ENCODE measurements at places on chromosomes 7 and 10.

DNA sequence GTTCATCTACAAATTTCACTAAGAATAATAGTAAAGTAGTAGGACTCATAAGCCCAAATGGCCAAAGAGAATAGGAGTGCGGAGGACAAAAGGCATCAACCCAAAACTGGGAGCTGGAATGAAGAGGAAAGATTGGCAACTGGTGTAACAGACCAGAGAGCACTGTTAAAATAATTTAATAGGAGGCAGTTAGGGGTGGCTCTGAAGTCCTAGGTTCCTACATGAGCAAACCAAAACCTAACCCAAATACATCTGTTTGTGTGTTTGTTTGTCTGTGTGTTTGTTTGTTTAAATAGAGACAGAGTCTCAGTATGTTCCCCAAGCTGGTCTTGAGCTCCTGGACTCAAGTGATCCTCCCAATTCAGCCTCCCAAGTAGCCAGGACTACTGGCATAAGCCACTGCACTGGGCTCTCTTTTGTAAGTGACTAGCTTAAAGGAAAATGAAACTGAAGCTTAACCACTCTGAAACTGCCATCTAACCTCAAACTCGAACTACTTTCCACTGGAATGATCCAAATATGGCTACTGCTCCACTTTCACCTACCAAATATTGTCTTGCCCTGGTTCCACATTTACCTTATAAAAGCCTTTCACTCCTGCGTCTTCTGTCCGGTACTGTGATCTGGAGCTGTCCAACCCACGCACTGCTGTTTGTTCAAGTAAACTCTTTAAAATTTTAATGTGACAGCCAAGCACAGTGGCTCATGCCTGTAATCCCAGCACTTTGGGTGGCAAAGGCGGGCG, 94.9 kb downstream of the AKR1D1 start:
- no peak for DNase-seq

- DNase-seq, result peak; percentile 53
Measured at GRCh38 chr7:131040467-131040932, 287.2 kb upstream of the MKLN1 start.

DNA sequence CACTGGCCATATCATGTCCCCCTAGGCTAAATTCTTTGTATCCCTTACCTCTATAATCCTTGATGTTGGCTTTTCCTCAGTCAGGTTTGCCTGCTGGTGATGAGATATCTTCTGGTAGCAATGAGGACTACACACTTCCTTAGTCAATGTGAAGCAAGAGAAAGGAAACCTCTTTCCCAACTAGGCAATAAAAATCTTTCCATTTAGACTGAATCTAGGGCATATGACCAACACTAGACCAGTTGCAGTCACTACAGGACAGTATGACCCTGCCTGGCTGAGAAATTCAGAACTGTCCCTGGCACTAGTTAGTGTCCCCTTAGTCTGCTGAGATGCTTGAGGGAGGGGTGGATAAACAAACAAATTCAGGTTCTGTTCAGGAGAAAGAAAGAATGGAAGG, 142.6 kb downstream of the RNLS start:
- no peak for DNase-seq

- peak; percentile 81 for DNase-seq
Measured at GRCh38 chr7:64902806-64903721, at the start of gene ZNF273. Gene ZNF273 (plus strand): TSS chr7:64903273. CDS start chr7:64903318, 45 bp downstream.

DNA sequence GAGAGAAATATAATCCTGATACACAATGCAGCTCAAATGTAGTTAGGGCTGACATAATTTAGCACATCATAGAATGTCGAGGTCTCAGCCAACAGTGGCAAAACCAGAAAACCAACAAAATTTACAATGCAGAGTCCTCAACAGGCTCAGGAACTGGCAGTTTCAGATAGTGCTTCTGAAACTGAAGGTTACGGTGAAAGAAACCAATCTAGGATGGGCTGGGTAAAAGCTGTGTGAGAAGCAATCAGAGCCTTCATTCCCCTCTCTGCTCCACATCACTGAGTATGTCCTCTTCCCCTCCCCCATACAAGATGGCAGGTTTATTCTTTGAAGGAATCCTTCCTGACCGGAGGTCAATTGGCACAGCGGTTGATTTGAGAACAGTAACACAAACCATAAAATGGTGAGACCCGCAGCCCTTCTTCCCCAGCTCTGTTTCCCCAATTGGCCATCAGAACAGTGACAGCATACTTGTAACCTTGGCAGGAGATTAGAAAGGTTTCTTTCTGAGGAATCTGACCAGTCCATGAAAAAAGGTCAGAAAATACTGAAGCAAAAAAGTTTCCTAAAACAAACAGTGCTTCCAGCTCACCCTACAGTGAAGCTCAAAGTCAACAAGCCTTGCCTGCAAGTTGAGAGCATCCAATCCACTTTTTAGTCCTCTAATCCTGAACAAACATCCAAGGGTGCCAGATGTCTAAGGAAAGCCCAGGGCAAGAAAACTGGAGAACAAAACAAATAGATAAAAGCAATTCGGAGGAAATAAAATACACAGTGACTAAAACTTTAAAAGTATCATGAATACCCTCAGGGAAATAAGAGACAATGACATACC, 53.9 kb upstream of the IL6 start:
- no peak for DNase-seq

- DNase-seq, result no peak
Measured at GRCh38 chr7:25864943-25865751, 286.9 kb upstream of the NFE2L3 start.

DNA sequence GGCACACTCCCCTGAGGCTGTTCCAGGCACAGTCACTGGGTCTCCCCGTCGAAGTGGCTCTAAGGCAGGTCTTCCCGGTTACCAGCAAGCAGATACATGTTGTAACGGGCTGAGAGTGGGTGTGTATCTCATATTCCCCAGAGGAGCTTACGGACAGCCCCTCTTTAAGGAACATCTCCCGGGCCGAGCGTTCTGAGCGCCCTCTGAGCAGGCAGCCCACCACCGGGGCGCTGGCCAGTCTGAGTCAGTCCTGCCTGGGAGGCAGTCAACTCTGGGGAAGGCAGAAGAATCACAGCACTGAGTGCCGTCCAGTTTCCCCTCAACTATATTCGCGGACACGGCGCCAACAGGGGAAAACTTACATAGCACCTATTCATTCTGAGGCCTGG, 117.4 kb downstream of the LHPP start:
- DNase-seq, result no peak

- DNase-seq, result no peak
Measured at GRCh38 chr7:139774376-139774775, 3.4 kb downstream of the HIPK2 start.

- DNase-seq, result no peak
Measured at GRCh38 chr10:94549221-94549620, 3.6 kb downstream of the HELLS start.

DNA sequence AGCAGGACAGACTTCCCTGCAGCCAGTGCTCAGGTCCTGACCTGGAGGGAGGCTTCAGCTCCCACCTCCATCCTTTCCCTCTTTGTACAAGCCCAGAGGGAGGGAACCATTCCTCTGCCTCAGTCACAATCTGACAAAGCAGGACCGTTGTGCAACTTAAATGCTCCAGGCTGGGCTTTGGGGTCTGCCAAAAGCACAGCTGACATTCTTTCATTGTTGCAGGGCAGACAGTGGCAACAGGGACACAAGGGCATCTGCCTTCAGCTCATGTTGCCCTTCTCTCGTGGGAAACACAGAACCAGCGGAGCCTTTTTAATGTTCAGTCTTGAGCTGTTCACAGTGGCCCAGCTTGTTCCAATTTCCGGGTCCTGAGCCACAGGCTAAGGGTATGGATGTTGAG, 155.7 kb upstream of the TNS3 start:
- DNase-seq, result no peak

- DNase-seq, result no peak
Measured at GRCh38 chr10:42963312-42963711, 113.6 kb upstream of the RET start.

GRCh38 chr10:112082120-112082519, 101.4 kb downstream of the GPAM start:
- DNase-seq, result no peak

DNA sequence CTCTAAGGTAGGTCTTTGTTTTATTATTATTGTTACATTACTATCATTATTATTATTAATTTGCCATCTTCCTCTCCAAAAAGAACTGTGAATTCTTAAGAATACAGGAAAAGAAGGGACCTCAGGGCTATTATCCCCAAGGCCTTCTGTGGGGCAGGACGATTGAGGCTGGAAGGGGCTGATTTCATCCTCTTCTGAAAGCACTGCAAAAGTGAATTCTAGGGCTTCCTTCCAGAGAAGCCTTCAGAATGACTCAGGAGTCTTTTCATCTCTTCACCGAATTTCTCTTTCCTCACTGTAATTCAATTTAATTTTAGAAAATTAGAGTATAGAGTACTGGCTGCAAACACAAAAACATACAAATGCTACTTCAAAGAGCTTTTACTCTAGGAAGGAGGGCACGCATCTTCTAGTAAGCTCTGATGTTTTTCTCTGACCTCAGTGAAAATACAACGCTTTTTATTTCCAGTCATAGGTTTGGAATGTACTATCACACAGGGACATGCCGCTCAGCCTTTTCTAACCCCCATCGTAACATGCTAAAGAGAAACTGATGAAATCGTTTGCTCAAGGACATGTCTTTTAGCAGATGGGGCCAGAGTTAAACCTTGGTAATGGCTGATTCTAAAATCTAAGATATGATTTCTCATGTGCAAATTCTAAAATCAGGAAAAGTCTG, 280.2 kb upstream of the PITRM1 start:
- no peak for DNase-seq

DNA sequence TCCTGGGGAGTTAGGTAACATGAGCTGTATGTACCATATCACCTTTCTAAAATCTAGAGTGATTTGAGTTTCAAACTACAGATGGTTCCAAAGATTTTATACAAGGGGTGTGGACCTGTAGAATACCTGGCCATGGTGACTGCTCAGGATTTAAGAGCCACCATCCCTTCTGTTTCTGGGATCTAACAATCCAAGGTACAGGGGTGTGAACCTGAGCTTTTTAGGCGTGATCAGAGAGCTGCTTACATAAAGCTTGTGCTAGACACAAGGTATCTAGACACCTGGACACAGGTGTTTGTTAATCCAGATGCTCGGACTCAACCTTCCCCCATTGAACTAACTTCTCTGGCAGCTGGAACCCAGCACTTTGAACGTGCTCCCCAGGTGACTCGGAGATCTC, 516.4 kb downstream of the RPS24 start:
- DNase-seq, result no peak

GRCh38 chr10:92068900-92069299, 145.3 kb downstream of the BTAF1 start:
- no peak for DNase-seq

- DNase-seq, result no peak
Measured at GRCh38 chr10:93143281-93143680, 69.6 kb downstream of the CYP26A1 start.

DNA sequence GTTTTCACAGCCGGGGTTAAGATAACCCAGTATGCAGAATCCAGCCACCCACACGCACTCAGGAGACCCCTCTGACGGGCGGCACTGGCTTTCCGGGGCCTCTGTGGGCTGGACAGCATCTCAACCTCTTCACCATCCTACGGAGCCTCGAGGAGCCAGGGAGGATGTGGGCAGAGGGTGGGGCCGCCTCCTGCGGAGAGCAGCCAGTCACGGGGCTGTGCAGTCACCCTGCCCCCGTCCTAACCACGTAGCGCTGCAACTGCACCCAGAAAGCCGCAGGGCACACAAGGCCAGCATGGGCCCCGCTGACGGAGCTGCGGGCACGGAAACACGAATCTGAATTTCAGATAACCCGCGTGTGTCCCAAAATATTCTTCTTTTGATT, 270.3 kb downstream of the ELFN1 start:
- DNase-seq, result peak; percentile 78

GRCh38 chr10:46310143-46310514, 23.3 kb downstream of the ANTXRL start:
- no peak for DNase-seq

DNA sequence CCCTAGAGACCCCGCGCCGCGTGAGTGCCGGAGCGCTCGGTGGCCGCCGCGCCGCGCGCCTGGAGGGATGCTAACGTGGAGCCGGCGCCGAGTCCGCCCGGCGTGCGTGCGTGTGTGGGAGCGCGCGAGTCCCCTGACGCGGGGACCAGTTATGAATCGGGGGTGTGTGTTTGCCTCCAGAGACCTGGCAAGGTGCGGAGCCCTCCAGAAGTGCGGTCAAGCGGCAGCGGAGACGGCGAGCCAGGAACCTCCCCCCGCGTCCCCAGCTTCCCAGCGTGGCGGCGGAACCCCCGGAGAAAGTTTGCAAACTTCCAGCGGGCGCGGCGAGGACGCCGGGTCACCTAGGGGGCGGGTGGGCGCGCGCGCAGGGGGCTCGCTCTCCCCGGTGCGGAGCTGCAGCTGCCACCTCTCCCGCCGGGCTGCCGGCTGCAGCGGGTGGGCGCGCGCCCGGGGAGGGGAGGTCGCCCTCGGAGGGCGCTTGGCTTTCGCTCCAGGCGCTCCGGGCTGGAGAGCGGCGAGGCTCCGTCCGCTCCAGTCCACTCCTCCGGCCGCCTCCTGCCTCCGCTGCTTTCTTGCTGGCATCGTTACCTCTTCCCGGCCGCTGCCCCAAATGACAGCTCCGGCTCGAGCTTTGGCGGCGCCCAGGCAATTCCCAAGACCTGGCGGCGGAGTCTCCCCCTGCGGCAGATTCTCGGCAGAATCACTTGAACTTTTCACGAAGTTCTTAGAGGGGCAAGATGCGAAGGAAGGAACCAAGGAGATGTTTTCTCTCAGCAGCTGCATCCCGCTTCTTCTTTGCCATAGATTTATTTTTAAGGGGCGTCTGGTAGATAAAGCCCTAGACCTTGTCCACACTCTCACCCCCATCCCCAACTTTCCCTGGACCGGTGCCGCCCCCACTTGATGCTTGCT, 2.3 kb upstream of the CREB5 start:
- DNase-seq, result no peak

DNA sequence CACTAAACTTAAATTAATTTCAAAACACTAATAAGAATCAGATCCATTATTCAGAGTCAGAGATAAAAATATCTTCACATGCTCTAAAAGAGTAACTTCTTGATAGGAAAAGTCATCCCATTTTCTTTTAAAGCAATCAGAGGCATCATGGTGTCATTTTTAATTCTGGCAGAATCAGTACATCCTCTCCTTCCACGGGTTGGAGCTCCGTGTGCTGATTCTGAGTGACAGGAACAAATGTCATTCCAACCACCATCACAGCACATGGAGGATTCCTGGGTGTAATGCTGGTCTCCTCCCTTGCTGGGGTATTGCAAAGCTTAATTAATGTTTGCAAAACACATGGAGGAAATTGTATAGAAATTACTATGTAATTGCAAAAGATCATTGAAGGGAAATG, 114.5 kb upstream of the IMMP2L start:
- no peak for DNase-seq

- DNase-seq, result no peak
Measured at GRCh38 chr7:25619963-25620799, 391.9 kb upstream of the NPVF start.

All from stimulated activated CD4-positive, alpha-beta T cell treated with anti-CD3 and anti-CD28 coated beads, Interleukin-1b, Interleukin-23, amount 100 ng/mL, for 4 hours (primary cell).